ENCODE measurements at places on chromosomes 2 and 18.

GRCh38 chr18:7349181-7349837 lies 118.4 kb downstream of the LRRC30 start:
- DNase-seq, result no peak

GRCh38 chr2:167733747-167734146 lies 513.6 kb downstream of the STK39 start:
- no peak for DNase-seq

DNA sequence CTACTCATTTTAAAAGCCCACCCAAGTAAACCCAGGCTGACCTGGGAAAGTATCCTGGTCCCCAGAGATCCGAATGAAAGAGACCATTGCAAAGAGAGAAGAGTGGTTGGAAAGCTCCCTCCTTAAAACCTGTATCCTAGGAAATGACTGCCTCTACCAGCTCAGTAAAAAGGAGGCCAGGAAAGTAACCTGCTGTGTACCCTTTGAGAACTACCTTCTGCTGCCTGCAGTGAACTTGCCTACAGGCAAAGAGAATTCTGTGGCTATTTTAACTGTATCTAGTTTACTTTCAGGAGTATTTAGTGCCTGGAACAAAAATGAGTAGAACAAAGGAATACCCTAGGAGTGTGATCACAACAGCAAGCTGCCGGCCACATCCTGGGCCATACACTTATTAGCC lies 641.7 kb upstream of the NRXN1 start:
- no peak for DNase-seq

DNA sequence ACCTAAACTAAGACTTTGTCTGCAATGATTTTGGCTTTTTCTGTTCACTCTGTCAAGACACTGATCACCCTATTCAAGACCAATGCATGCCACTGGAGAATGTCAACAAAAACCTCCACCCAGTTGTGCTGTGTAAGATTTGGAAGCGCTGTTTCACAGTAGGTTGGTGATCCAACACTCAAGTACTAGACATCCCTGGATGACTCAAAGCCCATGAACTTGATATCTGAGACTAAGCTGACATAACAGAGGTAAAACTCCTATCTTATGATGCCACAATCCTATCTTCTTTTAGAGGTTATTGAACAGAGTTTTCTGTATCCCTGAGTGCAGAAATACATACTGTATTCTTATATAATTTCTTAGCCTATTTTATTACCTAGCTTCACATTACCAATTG lies 251.3 kb upstream of the ETAA1 start:
- DNase-seq, result no peak

DNA sequence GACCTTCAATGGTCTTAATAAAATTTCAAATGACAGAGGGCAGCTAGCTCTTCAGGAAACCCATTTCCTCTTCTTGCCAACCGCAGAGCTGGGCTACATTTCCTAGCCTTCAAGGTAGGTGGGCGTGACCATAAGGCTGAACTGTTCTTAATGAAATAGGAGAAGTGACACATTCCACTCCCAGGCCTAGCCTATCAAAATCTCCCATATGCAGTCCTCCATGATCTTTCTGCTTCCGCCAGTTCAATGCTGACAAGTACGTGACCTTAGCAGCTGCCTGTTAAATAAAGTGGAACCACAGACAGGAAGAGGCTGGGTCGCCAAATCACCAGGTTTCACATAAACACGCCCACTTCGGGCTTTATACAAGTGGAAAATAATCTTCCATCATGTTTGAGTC lies 13.2 kb downstream of the SERPINE2 start:
- DNase-seq, result no peak

Data from stimulated activated CD4-positive, alpha-beta T cell treated with anti-CD3 and anti-CD28 coated beads, Interleukin-1b, Interleukin-23, amount 100 ng/mL, for 24 hours (primary cell).